ENCODE measurements at places on chromosomes 3 and 15. TPM values are rescaled to one million over a fixed set of nuclear protein-coding genes. Genes with fewer than 3 reads are reported as not detected.

- DNase-seq, result peak; percentile 91
Observed at GRCh38 chr3:182682263-182683241, 110.8 kb upstream of the ATP11B start.

DNA sequence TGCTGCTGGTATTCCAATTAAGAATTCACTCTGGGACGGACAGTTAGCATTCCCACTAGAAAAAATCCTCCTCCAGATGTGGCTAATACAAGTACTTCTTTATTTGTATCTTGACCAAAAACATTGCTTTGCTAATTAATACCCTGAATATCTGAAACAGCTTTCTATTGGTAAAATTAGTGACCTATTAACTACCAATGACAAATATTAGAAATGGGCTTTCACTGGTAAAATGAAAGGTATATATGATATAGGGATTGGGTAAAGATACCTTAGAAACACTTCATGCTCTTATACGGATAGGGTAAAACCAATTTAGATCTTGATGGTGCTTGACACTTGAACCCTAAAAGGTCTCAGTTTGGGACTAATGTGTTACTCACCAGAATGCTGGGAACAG lies 52.3 kb downstream of the CRTAP start:
- DNase-seq, result no peak

The GNAT1 gene
- not detected for total RNA-seq

- DNase-seq, result no peak
Observed at GRCh38 chr3:193680220-193680619, 87.2 kb downstream of the OPA1 start.

GRCh38 chr15:63246691-63247469 lies 30.5 kb upstream of the APH1B start:
- DNase-seq, result peak; percentile 56

DNA sequence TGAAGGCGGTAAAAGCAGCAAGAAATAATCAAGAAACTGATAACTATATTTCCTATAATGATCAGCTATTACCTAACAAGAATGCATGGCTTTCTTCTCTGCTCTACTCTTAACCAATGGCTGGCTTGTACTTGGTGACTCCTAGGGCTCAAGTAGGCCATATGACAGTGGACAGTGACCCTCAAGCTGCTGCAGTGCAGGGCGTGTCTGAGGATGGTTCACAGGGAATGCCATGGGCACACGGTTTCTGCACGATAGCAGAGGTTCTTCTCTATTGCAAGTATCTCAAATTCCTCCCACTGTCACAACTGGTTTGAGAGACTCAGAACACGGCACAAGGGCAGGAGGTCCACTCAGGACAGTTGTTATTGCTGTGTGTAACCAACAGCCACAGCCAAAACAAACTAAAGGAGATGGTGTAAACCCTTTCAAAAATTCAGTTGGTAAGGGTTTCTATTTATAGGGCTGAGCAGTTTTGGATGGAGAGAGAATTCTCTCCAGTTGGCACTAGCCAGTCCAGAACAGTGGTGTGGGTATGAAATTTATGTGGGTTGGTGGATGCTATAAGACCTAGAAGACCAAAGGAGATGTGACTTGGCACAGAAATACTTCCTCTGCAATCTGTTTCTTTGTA lies 103.2 kb upstream of the ST8SIA2 start:
- no peak for DNase-seq

GRCh38 chr3:148911173-148911572 lies 46.1 kb downstream of the CPA3 start:
- DNase-seq, result no peak

The SPESP1 gene
- 0.91 TPM for total RNA-seq

The SPATA12 gene
- total RNA-seq, result 0.27 TPM

- no peak for DNase-seq
Observed at GRCh38 chr3:14235003-14235911, 56.6 kb downstream of the LSM3 start.

GRCh38 chr3:22236490-22237270 lies 485.7 kb upstream of the ZNF385D start:
- DNase-seq, result no peak

- DNase-seq, result peak; percentile 27
Observed at GRCh38 chr15:67543348-67543718, 830 bp downstream of the MAP2K5 start.

DNA sequence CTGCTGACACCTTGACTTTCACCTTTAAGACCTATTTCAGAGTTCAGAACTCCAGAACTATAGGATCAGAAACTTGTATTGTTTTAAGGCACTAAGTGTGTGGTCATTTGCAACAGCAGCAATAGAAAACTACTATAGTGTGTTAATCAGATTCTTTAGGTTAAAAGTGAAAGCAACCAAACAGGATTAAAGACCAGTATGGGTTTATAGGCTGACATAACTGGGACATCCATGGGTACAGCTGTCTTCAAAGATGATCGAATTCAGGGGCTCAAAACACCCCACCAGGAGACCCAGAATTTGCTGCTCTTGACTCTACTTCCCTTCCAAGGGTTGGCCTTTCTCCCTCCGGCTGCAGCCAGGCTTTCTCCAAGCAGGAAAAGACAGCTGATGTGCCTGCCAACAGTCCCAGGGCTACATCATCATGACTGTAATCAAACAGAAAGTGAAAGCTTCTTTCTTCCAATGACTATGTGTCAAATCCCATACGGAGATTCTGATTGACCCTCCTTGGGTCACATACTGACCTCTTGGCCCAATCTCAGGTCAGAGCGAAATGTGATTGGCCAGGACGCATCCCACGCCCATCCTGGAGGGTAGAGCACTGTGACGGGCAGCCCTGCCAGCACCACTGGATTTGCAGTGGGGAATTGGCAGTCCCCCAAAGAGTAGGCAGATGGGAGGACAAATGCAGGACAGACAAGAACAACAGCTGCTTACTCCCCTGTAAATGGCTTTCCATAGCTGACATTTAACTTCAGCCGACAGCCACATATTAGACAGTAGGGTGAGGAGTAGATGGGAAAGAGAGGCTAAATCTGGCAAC lies 51.4 kb upstream of the RNF7 start:
- DNase-seq, result no peak

- peak; percentile 88 for DNase-seq
Observed at GRCh38 chr3:185561374-185561943, 9.1 kb upstream of the LIPH start.

The MYLK gene
- 105 TPM for total RNA-seq

- DNase-seq, result no peak
Observed at GRCh38 chr3:62557983-62558382, 184.6 kb upstream of the FEZF2 start.

DNA sequence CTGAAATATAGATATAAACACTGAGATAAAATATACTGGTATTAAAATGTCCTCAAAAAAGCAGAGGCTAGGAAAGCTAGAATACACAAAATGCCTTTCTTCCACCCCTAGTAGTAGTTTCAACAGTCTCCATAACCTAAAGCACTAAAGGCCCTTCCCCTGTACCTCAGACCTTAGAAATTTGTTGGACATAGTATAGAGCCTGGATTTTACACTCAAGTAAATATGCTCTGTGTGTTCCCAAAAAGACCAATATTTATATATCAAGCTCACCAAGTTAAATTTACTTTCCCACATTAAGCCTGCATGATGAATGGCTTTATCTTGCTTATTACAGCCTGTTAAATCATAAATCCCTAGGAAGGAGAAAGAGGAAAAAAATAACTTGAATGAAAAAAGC lies 378.7 kb upstream of the AZI2 start:
- no peak for DNase-seq

The NANOGP8 gene
- 1.4 TPM for total RNA-seq

GRCh38 chr15:31387092-31387478 lies 60.5 kb downstream of the KLF13 start:
- no peak for DNase-seq

The AGTR1 gene
- total RNA-seq, result 6.7 TPM

DNA sequence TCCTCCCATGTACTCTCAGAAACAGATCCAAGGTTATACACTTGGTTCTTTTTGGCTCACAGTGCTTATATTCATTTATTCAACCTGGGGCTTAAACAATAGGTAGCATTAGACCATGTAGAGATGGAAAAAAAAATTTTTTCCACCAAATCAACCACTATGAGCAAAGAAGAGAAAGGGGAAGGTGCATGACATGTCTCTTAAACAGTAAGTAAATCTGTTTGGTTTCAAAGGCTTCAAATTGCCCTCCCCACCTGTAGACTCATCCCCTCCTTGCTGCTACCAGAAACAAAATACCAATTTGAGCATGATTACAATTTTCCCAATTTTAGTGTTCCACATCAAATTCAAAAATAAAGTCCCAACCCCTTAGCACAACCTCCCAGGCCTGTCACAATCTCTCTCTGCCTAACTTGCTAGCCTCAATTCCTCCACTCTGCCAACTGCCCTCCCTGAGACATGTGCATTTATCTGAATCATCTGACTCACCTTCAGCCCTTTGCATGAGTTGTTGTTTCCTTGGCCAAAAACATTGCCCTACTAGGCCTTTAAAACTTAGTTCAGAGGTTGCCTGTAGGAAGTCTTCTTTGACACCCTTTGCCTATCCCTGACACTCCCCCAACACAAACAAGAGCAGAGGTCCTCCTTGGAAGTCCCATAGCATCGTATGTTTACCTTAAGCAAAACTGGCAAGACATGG lies 30.3 kb upstream of the TSC22D2 start:
- DNase-seq, result no peak

DNA sequence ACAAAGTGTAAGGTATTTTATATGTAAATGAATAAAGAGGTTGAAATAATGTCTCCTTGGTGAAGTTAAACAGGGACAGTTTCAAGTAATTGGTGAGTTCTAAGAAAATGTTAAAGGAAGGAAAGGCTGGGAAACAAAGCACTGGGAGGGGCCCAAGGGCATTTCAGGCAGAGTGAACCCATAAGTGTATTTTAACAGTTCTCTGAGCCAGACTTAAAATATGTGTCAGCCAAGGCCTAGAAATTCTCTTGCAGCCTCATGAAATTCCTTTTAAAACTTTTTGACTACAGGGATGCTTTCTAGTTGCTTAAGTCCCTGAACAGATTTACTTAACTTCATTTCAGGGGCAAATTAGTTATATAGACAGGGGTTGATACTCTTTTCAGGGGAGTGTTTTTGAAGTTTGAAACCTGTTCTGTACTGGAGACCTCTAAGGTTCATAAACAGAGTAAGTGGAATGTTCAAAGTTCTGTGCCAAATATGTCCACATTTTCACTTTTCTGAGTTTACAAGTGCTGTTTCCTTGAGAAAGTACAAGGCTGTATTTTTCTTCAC lies 77.6 kb downstream of the GALK2 start:
- DNase-seq, result no peak

DNA sequence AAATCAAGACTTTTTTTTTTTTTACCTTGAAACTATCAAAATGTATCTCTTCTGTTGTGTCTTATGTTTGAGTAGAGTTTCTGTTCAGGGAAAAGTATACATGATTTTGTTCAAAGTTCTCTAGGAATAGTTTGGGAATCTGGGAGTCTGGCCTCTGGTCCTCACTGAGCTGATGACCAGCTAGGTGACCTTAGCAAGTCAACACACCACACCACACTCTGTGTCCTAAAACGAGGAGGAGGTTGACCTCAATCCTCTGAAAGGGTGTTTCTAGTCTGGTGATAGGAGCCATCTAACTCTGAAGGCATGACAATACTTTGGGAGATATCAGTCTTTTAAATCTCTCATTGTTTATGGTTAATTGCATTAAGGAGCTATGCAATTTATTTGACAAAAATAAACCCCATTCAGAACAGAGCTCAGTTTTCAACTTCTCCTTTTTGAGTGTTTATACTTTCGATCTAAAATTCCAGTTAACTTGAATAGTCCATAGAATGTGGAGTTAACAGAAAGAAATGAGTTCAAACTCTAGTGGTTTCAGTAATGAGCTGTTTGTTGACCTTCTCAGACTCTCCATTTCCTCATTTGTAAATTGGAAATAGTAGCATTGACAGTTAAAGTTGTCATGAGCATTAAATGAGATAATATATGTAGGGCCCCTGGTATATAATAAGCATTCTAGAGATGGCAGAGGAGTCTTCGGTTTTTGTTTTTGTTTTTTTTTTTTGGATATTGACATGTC lies 112.2 kb upstream of the LRRN1 start:
- DNase-seq, result no peak

The CRYGS gene
- 3.2 TPM for total RNA-seq

DNA sequence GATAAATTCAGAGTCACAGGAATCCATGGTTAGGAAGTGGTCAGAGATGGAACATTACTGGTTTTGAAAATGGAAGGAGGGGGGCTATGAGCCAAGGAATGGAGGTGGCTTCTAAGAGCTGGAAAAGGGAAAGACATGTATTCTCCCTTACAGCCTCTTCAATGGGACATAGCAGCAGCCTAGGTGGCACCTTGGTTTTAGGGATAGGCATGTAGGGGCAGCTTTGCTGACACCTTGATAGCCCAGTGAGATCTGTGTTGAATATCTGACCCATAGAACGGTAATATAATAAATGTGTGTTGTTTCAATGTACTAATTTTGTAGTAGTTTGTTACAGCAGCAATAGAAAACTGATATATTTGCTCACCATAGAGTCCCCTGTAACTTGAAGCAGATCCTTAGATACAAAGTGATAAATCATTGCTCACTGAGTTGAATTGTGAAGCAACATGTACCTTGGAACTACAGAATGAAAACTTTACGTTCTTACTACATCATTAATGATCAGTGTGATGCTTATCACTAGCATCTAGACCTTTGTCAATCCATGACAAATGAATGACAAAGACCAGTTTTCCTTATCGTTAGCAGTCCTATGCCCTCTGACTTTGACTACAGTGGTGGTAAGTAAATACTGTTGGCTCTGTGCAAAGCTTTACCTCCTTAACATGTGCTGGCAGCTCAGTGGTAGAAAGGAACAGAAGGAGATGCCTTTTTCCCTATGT lies 53.8 kb downstream of the TMEM45A start:
- DNase-seq, result no peak

DNA sequence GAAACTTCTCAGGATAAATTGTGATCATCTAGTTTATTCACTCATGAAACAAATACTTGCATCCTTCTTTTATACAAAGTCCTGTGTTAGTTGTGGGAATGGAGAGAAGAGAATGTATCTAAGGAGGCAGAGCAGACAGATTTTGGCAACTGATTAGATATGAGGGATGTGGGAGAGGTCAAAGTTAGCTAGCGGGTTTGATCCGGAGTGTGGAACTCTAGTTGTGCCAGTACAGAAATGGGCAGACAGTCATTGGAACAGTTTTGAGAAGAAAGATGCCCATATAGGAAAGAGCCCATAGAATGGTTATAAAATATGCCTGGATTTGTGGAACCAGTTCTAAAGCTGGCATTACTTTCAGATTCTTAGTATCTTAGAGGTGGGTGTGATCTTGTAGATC lies 141.1 kb downstream of the FNDC3B start:
- no peak for DNase-seq

DNA sequence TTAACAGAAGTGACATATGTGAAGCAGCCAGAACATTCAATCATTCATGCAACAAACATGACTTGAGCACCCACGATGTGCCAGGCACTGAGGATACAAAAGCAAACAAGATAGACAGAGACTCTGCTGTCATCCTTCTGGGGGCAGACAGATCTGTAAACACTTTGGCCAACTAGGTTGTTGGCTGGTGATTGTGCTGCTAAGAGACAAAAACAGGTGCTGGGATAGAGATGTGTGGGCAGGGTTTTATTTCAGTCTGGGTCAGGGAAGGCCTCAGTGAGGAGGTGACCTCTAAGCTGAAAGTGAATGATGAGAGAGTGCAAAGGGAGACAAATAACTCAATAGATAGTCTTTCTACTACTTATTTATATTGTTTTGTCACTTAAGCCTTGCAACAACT lies 147.0 kb upstream of the VEPH1 start:
- DNase-seq, result no peak

GRCh38 chr3:138051947-138052802 lies 42.2 kb downstream of the CLDN18 start:
- DNase-seq, result no peak

Measured in upper lobe of left lung (tissue), 6 donors.